ENCODE measurements at places on chromosomes 2 and 18.

GRCh38 chr2:6630209-6630608 is 235.5 kb downstream of the CMPK2 start:
- DNase-seq = no peak

DNA sequence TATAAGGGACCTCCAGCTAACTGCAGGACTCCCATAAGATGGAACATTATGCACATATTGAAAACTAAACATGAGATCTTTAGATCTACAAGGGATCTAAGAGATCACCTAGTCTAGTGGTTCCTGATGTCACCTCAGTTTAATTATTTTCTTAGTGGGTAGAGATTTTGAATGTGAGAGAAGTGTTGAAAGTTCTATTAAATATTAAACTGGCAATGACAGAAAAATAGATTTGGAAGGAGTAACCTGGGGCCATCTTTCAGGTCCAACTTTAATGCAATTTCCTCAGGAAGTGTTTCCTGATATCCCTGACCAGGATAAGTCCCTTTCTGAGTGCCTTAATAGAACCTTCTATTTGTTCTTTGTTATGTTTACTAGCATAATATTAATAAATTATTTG is 29.1 kb upstream of the CPS1 start:
- DNase-seq = no peak

DNA sequence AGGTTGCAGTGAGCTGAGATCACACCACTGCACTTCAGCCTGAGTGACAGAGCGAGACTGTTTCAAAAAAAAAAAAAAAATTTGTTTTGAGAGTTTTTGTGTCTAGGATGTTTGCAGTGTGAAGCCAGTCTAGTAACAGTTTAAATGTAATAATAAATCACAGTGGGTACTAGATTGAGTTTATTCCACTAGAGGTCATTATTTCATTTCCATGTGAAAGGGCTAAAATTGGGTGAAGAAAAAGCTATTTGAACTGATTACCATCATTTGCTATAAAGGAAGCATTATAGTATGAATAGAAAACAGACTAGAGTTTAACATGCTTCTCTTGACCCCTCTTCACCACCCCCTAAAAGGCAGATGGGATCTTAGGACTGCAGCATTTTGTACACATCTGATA is 20.3 kb downstream of the SNRPD1 start:
- no peak for DNase-seq

DNA sequence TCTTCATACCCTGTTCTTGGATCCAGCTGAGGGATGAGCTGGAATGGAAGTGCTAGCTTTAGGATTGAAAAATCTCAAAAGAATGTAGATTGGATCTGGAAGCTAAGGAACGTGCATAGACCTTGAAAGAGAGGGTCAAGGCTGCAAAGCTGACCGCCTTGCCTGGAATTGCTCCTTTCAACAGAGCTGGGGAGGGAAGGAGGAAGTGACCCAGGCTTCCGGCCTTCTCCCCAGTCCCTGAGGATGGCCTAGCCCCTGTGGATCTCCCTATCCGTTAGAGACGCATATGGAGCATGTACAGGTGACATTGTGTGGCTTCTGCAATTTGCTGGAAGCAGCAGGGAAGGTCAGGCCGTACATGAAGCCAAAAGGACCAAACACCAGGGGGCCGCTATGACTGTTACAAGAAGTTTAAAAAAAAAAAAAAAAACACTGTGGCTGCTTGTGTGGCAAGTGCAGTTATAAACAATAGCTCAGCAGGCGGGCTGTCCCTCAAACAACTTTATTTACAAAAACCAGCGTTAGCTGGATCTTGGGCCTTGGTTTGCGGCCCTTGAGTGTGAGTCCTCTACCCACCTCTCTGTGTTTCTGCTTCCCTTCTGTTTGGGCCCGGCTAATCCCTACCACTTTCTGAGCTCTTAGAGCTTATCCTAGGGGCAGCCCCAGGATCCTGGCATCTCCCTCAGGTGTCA is 227.6 kb downstream of the SEPTIN10 start:
- peak; percentile 5 for DNase-seq

GRCh38 chr2:81979086-81979485 is 1674.5 kb upstream of the LRRTM1 start:
- DNase-seq = no peak

DNA sequence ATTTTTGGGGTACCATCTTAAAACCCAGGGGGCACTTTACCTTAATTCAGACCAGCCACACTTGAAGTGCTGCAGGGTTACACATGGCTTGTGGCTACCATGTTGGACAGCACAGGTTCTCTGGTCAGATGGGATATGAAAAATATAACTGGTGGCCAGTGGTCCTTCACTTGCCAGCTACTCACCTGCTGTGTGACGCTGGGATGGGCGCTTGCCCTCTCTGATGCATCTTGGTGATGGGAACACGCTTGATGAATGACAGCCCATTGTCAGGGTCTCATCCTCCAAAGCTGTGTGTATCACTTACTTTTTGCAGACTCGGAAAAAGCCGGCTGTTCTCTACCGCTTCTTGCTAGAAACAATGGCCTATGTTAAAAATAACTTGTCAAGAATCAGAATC is 22.5 kb downstream of the HJURP start:
- no peak for DNase-seq

DNA sequence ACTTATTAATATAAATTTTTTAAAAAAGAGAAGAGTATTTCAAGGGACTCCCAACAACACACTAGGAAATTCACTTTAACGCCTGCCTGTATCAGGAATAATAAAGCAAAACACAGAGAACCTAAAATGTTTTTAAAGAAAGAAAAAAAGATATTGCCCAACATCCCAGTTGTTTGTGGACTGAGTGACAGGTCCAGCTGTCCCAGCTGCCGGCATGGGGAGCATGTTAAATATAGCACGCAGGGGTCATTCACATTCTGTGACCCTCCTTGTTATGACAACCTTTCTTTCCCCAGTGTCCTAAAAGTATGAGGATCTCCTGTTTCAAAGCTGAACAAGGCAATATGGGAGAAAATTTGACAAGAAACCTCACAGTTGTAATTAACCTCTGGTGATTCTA is 4.4 kb downstream of the KLHL41 start:
- no peak for DNase-seq

GRCh38 chr2:227456772-227457171 is 15.2 kb upstream of the AGFG1 start:
- no peak for DNase-seq

DNA sequence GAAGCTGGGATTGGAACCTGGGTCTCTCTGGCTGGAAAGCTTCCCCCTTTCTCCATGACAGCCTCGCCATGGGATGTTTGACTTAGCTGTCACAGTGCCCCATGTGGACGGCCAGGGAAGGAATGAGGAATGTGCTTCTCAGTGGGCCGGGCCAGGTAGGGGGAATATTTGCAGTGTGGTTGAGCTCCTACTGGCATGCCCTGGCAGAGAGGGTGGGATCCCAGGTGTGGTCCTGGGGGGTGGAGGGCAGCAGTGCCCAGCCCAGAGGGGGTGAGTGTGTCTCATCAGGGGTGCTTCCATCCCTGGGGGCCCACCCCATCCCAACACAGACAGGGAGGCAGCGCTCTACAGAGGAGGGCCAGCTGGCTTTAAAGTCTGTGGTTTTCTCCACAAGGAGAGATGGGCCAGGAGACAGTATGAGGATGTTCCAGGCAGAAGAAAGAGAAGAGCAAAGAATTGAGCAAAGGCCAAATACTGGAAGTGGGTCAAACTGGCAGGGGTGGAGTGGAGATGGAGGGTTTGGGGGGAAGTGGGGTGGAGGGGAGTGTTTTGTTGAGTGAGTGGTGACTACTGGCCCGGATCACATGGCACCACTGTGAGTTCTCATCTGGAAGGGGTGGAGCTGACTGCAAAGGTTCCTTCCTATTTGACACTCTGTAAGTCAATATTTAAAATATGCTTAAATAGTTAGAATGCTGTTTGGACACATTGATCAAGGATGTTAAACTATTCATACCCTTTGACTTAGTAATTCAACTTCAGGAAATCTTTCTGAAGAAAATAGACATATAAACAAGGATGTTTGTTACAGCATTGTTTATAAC is 94.0 kb downstream of the MYCN start:
- DNase-seq = no peak

GRCh38 chr18:54358495-54359040 is 862 bp downstream of the C18orf54 start:
- no peak for DNase-seq

GRCh38 chr2:8539743-8540551 is 141.9 kb upstream of the ID2 start:
- DNase-seq = no peak

- DNase-seq = no peak
These were observed 72.7 kb downstream of the CLIP4 start for GRCh38 chr2:29187926-29188325.

- peak; percentile 54 for DNase-seq
These were observed 369 bp downstream of the SMCHD1 start for GRCh38 chr18:2655954-2656236.

DNA sequence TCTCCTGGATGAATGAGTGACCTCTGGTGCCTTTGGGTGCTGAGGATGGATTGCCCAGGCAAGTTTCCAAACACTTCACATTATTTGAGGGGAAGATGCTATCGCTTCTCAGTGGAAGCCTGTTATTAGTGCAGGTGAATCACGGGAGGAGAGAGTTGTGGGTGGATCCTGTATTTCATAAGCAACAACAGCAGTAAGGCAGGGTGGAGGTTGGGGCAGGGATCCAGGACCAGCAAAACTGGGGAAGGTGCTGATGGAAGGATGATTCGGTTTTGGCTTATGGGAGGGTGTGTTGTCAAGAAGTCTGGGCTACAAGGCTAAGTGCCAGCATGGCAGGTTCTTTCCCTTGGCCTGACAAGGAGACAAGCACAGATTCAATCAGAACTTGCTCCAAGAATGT is 37.7 kb upstream of the SETBP1 start:
- DNase-seq = no peak

DNA sequence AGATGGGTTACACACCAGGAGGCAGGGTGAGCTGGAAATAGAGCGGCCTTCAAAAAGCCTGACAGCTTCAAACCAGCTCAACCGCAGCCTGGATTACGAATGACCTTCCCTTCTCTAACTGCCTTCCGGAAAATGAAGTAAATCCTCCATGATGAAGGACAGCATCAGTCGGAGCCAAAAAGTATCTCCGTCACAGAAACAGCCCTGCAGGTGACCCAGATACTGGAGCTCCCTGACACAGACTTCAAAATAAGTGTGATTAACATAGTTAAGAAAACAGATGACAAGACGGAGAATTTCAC is 10.3 kb upstream of the CIB4 start:
- no peak for DNase-seq

GRCh38 chr2:62452701-62453454 is 53.1 kb downstream of the TMEM17 start:
- DNase-seq = no peak

GRCh38 chr2:113202305-113203216 is 28.8 kb downstream of the PSD4 start:
- DNase-seq = no peak

DNA sequence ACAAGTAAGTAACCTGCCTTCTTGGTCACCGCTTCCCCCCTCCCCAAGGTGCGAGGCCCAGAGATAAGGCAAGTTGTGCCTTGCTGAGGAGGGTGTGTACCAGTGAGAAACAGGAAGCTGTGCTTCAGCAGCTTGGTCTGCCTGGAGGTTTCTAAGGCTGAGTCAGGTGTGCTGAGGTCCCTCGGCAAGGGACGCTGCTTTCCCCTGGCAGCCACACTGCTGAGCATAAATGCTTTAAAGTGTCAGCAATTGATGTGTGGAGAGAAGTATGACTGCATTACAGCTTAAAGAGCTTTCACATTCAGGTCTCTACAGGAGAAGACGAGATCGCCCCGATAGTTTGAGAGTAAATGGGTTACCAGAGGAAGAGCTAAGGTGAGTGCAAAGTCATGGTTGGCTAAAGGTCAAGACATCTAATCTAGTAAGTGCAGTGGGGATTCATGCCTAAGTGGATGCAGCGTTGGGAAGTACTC is 86.9 kb downstream of the LIMS1 start:
- peak; percentile 81 for DNase-seq

DNA sequence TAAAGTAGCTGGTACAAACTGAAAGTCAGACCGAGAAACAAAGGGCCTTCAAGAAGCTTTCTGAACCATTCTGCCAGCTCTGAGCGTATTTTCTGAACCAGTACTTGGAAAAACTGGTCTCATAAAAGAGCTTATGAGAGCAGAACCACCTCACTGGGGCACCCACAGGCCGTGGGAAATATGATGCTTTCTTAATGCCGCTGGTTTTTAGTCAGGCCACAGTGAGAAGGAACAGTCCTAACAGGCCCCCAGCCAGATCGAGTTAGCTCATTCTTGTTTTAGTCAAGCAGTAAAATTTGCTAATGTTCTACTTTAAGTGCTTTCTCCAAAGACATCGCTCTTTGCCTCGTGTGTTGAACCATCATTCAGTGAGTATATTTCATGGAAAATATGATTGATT is 12.7 kb upstream of the NOSTRIN start:
- no peak for DNase-seq

GRCh38 chr2:47264143-47264542 is 109.0 kb upstream of the STPG4 start:
- no peak for DNase-seq

GRCh38 chr2:128686497-128686859 is 367.8 kb upstream of the HS6ST1 start:
- DNase-seq = no peak

GRCh38 chr2:237194081-237194480 is 108.4 kb downstream of the COPS8 start:
- DNase-seq = no peak

DNA sequence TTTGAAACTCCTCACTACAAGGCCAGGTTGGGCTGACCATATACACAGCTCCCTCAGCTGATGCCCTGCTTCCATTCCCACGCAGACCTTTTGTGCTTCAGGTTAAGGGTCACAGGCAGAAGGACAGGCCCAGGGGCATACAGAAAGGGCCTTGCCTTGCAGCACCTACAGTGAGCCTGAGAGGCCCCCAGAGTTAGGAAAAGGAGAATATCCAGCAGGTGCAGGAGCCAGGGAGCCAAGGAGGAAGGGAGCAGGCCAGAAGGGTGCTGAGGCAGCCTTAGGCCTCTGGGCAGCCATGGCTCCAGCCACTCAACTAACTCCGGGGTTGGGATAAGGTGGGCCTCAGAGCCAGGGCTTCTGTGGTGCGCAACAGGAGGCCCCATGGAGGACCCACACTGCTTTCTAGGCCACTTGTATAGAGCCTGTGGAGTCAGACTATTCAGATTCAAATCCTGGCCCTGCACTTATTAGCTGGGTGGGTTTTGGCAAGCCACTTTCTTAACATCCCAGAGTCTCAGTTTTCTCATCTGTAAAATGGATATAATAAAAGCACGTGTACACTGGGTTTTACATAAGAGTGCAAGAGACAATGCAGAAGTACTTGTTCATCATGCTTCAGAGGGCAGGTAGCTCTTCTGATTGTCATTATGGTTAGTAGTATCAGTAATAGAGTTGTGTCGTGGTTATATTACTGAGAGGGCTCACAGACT is 214.6 kb upstream of the HAAO start:
- no peak for DNase-seq

DNA sequence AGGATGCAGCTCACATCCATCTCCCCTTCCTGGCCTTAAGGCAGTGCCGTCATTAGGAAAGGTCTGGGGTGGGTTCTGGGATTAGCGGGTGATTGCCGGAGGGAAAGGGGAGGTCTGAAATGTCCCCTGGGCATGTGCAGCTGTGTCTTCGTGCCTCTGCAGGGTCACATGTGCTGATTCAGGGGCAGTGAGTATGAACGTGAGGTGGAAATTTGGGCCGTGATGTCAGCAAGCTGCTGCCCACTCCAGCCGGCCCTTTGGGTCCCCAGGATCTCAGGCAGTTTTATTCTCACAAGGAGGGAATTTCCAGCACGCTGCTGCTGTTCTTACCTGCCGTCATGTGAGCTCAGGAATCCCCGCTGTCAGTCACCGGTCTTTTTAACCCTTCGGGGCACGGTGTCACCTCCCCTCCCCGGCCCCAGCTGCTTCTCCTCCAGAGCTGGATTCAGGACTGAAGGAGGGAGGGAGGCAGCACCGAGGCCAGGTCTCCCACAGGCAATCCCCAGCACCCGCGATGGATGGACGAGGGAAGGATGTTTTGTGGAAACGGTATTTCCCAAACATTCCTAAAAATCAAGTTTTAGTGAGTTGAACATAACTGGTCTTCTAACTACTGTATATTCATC is 23.5 kb downstream of the GPR35 start:
- no peak for DNase-seq
